ENCODE measurements at places on chromosomes 2 and 18.

DNA sequence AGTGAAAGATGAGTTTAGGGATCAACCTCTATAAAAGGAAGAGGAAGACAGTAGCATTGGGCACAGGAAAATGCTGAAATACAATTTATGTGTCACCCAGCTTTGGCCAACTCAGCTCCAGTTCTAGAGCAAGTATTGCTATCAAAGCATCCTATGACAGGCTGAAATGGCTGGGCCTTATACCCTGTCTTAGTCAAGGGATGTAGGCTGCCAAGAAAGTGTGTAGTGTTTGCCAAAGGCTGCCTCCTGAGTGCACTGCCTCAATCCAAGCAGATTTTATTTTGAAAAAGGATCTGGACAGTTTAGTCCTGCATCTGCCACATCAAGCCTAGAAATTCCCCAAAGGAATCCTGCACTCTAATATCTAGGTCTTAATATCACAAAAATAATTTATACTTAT, 359.9 kb upstream of the ZC3H15 start:
- DNase-seq: no peak

DNA sequence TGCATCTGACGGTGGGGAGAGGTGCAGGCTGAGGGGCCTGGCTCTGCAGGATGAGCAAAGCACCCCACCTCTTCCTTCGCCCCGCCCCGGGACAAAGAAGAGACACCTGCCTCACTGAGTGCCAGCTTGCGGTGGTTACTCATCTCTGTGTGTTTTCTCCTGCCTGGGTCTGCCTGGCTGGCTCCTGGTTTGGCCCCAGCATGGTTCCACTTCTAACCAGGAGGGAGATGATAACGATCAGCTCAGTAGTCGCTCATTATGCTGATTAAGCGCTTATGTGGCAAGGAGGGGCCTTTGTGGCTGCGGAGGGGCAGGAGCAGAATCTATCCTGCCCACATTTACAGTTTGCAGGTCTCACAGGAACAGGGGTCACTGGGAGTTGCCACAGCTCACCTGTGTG, 68.7 kb upstream of the EDAR start:
- peak; percentile 25 for DNase-seq

DNA sequence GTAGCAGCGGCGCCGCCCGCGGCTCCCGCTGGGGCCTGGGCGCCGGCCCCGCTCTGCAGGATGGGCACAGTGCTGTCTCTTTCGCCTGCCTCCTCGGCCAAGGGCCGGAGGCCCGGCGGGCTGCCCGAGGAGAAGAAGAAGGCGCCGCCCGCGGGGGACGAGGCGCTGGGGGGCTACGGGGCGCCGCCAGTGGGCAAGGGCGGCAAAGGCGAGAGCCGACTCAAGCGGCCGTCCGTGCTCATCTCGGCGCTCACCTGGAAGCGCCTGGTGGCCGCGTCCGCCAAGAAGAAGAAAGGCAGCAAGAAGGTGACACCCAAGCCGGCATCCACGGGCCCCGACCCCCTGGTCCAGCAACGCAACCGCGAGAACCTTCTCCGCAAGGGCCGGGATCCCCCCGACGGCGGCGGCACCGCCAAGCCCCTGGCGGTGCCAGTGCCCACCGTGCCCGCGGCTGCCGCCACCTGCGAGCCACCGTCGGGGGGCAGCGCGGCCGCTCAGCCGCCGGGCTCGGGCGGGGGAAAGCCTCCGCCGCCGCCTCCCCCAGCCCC, 369 bp downstream of the CDK5R2 start:
- DNase-seq: no peak

- DNase-seq: no peak
These were observed 180.4 kb downstream of the MCFD2 start for GRCh38 chr2:46735108-46735691.

- no peak for DNase-seq
These were observed 4.4 kb downstream of the SMAD7 start for GRCh38 chr18:48946329-48946835.

DNA sequence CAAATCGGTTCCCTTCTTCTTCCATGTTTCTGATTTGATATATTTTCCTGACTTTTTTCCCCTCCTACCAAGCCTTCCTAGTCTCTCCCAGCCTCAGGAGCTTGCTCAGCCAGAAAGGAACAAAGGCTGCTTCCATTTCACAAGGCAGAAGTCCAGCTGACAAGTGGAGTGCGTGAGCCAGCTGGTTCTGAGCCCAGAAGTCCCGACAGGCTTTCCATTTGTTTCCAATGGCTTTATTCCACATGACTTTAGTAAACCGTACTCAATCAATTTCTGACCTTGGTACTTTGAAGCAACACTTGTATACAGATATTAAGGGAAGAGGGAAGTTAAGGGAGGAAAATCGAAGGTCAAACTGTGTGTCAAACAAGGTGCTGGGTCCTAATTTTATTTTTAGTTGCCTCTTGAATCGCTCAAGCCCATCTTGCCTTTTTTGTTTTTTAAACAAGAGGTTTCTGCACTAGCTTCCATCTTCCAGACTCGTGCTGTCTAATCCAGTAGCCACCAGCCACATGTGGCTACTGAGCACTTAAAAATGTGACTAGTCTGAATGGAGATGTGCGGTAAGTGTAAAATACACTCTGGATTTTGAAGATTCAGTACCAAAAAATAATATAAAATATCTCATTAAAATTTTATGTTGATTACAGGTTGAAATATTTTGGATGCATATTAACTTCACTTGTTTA, 36.2 kb downstream of the WIPF1 start:
- DNase-seq: no peak

- no peak for DNase-seq
These were observed 360.3 kb upstream of the SPHKAP start for GRCh38 chr2:228541789-228542188.

GRCh38 chr2:26620031-26620605, 21.0 kb downstream of the CIB4 start:
- no peak for DNase-seq

DNA sequence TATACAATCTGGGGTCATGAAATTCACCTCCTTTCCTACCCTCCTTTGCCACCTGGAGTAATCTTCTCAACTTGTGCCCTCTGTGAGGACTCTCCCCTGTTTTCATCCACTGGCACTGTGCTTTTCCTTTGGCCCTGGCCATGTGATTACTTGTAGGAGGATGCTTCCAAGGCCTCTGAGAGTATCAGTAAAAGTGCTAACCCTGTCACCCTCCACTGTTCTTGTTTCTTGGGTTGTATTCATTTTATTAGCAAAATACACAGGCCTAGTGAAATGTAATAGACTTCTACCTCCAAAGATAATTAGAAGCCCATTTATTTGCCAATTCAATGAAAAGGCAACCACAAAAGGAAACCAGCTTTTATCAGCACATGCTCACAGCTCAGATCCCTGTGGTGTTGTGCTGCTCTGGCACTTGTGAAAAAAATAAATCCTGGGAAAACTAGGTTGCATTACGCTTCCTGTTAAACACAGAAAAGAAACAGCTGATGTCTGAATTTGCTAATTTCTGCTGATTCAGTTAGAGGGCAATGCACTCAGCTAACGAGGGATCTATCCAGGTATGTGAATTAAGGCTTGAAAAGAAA, 357.5 kb upstream of the ETAA1 start:
- DNase-seq: no peak

DNA sequence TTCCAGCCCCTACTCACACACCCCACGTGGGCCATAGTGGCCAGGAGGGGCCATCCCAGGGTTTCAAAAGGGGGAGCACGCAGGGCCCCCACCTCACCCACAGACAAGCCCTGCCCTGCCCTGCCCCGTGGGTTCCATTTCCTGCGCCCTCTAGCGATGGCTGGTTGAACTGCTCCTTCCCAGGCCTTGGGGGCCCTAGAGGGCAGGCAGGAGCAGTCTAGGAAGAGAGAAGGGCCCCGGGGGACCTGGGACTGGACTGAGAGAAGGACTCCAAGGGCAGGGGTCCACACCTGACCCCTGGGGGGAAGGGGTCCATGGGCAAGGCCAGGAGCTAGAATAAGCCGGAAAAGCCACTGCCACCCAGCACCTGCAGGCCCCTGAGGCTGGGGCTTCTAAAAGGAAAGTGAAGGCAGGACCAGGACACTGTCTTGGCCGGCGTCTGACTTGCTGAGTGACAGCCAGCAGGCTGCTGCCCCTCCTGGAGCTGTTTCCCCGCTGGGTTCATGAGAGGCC, 10.1 kb downstream of the CYP26B1 start:
- DNase-seq: peak; percentile 63

DNA sequence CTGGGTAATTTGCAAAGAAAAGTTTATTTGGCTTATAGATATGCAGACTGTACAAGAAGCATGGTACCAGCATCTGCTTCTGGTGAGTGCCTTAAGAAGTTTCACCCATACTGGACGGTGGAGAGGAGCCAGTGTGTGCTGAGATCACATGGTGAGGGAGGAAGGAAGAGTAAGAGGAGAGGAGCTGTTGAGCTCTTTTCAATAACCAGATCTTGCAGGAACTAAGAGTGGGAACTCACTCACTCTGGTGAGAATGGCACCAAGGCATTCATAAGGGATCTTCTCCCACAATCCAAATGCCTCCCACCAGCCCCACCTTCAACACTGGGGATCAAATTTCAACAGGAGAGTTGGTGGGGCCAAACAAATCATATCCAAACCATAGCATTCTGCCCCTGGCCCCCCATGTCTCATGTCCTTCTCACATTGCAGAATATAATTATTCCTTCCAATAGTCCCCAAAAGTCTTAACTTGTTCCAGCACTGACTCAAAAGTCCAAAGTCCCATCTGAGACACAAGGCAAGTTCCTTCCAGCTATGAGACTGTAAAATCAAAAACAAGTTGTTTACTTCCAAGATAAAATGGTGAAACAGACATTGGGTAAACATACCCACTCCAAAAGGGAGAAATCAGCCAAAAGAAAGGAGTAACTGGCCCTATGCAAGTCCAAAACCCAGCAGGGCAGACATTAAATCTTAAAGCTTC, 11.7 kb upstream of the TMEM37 start:
- no peak for DNase-seq

- no peak for DNase-seq
These were observed 368.4 kb upstream of the HS6ST1 start for GRCh38 chr2:128686881-128687555.

GRCh38 chr2:29810956-29811355, 110.4 kb downstream of the ALK start:
- no peak for DNase-seq

DNA sequence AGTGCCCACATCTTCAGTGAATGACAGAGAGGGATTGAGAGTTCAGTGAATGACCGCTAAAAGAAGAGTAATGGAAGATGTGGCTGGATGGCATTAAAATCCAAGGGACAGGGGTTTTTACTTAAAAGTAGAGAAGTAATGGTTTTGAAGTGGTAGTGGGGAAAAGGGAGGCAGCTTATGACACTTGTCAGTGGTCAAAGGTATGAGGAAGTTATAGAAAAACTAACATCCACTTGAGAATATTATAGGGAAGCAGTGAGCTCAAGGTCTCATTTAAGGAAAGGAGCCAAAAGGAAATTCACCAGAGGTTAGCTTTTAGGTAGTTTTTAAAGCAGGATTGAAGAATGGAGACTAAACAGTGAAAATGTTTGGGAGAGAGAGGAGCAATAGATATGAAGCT, 24.3 kb downstream of the CDK15 start:
- peak; percentile 71 for DNase-seq

GRCh38 chr2:160141912-160142311, 58.2 kb downstream of the ITGB6 start:
- DNase-seq: no peak

DNA sequence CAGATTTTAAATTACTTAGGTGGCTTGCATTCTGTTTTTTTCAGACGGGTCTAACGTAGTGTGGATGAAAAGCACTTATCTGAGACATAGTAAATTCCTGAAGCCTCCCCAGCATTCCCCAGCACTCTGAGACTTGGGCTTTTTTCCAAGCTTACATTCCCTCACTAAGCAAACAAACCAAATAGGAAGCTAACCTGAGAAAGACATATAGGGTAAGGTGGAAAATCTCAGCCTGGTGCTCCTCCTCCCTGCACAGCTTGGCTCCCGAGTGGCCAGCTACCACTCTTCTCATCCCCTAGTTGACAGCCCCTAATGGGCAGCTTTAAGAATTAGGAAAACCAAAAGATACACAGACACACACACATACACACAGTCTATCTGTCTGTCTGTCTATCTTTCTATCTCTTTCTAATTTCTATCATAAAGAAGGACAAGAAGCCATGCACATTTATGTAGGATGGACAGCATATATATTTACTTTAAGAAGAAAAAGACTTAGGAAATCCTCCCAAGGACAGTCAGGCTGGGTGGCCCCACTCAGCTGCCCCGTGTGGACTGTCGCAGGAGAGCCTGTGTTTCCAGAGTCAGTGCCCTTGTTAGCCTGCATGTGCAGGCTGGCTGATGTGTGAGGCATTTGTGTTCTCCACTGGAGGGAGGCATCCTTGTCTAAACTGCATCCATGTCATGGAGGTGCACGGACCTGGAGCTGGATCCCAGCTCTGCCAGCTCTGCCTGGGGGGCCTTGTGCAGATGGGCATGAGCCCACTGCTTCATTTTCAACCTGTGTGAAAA, 8.2 kb downstream of the CNNM3 start:
- DNase-seq: no peak

DNA sequence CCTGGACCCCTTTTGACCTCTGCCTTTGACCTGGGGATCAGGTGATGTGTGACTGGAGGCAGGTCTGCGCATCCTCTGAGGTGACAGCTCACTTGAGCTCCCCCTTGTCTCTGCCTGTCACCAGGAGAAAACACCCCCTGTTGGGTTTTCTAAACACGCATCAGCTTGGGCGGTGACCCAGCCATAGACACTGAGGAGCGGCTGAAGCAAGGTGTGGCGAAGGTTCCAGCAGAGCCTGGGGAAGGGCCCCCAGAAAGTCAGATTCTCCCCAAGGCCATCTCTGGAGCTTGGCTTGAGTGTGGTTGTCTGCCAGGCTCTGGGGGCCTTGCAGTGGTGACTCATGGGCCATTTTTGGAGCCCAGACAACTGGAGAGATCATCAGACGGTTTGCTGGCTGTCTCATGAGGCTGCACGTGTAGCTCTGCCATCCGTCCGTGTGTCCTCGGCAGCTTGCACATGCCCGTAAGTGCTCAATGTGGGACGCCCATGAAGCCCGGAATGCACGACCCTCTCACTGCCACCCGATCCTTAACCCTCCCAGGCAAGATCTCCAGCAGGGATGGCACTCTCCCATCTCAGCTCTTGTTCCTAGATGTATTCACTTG, 29.4 kb downstream of the SIX3 start:
- DNase-seq: no peak

DNA sequence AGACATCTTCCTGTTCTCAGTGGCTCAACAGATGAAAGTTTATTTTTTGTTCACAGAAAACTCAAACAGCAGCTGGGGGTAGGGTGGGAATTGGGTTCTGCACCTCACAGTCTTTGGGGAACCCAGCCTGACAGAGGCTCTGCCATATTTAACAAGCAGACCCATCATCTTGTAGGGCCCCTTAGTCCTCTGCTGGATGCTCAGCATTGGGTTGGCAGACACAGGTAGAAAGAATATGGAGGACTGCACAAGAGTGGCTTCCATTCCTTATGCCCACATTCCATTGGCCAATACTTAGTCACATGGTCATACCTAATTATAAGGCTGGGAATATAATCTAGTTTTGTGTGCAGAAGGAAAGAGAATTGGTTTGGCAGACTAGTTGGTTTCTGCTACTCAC, 89.1 kb downstream of the MYO3B start:
- no peak for DNase-seq

DNA sequence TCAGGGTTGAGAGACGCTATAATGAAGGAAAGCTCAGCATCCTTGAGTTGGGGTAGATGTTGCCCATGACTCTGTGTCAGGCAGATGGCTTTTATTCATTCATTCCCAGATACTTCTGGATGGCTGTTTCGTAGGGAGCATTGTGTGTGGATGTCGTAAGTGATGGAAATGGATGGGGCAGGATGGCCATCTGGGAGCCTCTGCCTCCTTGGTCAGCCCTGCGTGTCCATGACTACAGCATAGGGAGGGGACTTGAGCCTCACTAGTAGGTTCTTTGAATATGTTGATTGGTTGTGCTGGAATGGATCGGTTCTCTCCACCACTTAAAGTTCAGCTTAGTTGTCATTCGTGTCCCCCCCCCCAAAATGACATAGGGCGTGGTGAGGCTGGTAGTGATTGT, 44.9 kb downstream of the TGOLN2 start:
- no peak for DNase-seq

All from NB4 (cell line).